ENCODE measurements at places on chromosomes 3 and 15. TPM values are rescaled to one million over a fixed set of nuclear protein-coding genes. Genes with fewer than 3 reads are reported as not detected.

The TUBGCP4 gene
- total RNA-seq, result 14.7 TPM

The GABRG3 gene
- total RNA-seq, result not detected

The GASK1A gene
- 0.32 TPM for total RNA-seq

The ARL8B gene
- 72.1 TPM for total RNA-seq

The NIPA2 gene
- total RNA-seq, result 69.1 TPM

The XCR1 gene
- total RNA-seq, result not detected

The SLCO2A1 gene
- 0.43 TPM for total RNA-seq

The TLR9 gene
- not detected for total RNA-seq

The SEMA3G gene
- 0.32 TPM for total RNA-seq

The EAF2 gene
- 0.32 TPM for total RNA-seq

The CTXN2 gene
- total RNA-seq, result not detected

The BNC1 gene
- total RNA-seq, result 5.2 TPM

The EPHA3 gene
- under 0.01 TPM for total RNA-seq

The RGMA gene
- total RNA-seq, result not detected

Measured in fibroblast of villous mesenchyme (primary cell).